ENCODE measurements at places on chromosomes 6 and 20.

GRCh38 chr6:18488526-18489270 lies 101.5 kb downstream of the RNF144B start:
- DNase-seq = no peak

DNA sequence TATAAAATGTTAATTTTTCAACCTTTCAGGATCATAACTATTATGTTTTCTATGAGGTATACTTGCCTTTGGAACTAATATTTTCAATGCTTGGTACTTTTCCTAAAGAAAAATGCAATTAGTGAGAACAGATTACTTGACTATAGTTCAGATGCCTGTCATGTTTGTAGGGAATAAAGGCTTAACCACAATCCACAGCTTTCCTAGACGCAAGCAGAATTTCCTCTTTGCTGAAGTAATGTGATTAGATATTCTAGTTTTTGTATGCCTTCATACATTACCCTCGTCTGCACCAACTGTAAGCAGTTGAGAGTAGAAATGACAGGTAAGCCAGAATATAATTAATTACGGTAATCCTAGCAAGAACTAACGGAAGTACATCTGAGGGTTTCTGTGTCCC lies 581.4 kb upstream of the MMS22L start:
- DNase-seq = no peak

DNA sequence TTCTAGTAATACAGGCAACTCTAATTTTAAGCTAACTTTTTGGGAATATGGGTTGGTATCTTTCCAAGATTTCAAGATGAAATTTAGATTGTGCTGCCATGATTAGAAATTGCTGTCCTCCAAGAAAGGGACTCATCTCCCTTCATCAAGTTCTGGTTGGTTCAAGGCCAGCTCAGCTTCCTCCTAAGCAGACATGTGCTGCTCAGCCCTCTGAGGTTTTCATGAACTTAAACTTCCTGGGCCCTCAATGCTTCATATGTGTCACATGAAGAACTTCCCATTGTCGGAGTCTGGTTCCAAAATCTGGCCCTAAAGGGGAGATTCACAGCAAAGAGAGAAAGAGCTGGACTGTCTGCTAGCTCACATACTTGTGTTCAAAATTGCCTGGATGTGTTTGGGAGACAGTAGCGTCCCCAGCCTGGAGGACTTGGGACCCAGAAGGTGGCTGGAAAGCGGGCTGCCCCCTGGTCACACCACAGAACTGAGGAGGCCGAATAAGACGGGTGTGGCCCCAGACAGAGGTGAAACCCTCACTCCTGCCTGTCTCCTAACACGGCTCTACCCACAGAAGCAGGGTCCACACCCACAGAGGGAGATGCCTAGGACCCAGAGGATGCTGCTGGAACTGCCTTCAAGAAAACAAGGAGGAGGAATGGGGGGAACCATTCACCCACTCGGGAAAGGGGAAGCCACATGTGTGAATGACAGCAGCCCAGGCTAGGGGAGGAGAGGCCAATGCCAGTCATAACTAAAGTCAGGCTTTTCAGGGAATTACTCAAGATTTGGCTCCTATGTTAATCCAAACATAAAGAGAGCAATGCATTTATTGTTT lies 54.3 kb upstream of the GPR31 start:
- no peak for DNase-seq

- peak; percentile 54 for DNase-seq
Measured at GRCh38 chr6:11366934-11367637, 134.6 kb upstream of the NEDD9 start.

- no peak for DNase-seq
Measured at GRCh38 chr20:33621717-33622400, 40.3 kb upstream of the C20orf144 start.

DNA sequence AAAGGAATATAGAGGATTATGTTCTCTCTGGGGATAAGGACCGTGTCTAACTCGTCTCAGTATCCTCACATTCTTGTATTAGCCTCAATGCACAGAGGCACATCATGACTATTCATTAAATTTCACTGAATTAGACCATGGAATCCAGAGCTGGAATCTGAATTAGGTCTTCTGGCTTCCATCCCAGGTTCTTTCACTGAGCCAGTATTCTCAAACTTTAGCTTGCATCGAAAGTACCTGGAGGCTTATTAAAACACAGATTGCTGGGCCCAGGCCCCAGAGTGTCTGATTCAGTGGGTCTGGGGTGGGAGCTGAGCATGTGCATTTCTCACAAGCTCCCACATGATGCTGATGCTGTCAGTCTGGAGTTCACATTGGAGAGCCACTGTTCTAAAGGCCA lies 142.0 kb downstream of the UST start:
- no peak for DNase-seq

DNA sequence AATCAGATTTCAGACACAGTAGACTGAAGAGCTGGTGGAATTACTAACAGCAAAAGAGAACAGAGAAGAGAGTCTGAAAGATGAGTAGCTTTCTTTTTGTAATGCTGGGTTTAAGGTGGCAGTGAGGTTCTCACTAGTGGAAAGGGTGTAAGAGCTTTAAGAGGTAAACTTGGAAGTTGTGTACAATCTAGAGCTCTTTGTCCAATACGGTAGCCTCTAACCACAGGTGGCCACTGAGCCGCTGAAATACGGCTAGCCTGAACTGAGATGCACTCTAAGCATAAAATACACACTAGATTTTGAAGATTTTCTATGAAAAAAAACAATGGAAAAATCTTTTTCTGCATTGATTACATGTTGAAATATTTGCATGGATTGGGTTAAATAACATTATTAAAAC lies 4.0 kb downstream of the ELOVL2 start:
- no peak for DNase-seq

- no peak for DNase-seq
Measured at GRCh38 chr6:170043881-170044790, 246.7 kb downstream of the DLL1 start.

- no peak for DNase-seq
Measured at GRCh38 chr6:54284161-54284860, 23.9 kb upstream of the TINAG start.

- no peak for DNase-seq
Measured at GRCh38 chr20:16926626-16927430, 178.7 kb downstream of the OTOR start.

DNA sequence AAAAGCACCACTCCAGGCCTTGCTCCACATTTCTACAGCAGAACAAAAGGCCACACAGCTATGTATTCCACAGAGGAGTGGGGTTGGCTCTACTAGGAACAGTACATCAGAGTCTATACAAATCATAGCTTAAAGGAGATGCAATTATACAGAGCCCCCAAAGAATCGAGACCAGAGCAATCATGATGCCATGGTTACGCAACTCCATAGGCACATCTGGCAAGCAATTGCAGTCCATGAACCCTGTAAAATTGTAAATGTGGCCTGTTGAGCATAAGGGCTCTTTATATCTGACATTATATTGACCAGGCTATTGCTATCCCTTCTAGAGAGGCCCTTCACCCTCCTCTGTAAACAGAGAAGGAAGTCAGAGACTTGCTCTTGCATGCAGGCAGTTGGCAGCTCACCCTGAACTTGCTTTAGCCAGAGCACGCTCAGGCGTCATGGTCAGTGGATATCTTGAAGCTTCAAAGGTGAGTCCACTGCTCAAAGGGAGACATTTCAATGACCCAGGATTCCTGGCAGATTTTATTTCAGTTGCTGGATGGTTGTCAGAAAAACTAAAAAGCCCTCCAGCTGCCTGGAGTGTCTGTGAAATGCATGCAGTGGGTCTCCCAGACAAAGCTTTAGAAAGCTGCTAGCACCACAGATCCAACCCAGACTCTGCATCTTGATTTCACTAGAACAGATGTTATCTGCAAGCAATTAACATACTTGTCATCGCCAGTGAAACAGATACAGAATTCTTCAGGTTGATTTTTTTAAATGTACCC lies 357.2 kb downstream of the CENPW start:
- no peak for DNase-seq

DNA sequence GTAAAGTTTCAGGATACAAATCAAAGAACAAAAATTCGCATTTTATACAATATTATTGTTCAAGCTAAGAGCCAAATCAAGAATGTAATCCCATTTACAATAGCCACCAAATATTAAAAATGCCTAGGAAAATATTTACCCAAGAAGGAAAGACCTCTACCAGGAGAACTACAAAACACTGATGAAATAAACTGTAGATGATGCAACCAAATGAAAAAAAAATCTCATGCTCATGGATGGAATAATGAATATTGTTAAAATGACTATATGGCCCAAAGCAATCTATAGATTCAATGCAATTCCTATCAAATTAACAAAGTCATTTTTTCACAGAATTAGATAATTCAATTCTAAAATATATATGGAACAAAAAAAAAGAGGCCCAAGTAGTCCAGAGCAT lies 708.8 kb upstream of the MAN1A1 start:
- no peak for DNase-seq

DNA sequence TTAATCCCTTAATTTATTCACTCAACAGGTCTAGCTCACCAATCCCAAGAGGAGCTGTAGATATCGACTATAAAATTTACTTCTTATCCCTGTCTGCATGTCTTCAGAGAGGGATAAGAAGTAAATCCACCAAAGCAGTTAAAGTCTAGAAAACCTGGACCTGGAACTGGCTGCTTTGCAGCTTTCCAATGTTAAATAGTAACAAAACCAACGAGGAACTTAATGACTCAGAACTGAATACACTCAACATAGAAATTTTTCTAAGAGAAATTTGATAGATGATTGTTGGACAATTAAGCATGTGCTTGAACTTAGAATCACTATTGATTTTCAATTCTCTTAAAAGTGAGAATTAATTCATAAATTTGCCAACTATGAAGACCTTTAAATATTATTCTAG lies 11.5 kb upstream of the TMEM244 start:
- no peak for DNase-seq

- no peak for DNase-seq
Measured at GRCh38 chr6:31092769-31093505, 19.4 kb downstream of the C6orf15 start.

- DNase-seq = no peak
Measured at GRCh38 chr20:60565551-60565950, 607.3 kb downstream of the CDH26 start.

GRCh38 chr6:111566222-111566734 lies 39.4 kb downstream of the TRAF3IP2 start:
- DNase-seq = no peak

- no peak for DNase-seq
Measured at GRCh38 chr20:7571521-7572055, 368.7 kb downstream of the HAO1 start.

GRCh38 chr6:153172815-153173214 lies 41.7 kb upstream of the RGS17 start:
- DNase-seq = no peak

DNA sequence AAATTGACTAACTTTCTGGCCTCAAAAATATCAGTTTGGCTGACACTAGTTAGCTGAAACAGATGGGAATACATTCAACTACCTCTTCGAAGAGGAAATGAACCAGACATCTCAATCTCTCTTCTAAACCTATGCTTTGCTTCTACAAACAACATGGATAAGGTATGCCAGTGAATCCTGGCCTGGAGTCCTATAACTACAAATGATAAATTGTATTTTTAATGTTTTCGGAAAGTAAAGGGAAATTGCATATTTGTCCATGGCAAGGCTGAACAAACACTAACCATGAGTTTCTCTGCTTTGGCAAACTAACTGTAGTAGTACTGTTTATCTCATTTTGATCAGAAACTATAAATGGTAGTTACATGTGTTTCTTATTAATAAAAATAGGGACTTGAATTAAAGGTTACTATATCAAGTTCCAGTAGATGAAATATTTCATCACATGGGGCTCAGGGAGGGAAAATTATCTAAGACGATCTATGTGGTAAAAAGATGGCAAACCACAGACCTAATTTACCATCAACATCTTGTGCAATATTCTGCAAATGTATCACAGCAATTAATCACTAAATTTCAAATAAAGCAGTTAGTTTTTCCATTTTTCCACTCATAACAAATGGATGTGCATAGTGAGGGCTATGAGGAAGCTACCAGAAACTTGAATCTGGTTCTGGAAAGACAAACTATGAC lies 76.8 kb downstream of the COL12A1 start:
- peak; percentile 23 for DNase-seq

DNA sequence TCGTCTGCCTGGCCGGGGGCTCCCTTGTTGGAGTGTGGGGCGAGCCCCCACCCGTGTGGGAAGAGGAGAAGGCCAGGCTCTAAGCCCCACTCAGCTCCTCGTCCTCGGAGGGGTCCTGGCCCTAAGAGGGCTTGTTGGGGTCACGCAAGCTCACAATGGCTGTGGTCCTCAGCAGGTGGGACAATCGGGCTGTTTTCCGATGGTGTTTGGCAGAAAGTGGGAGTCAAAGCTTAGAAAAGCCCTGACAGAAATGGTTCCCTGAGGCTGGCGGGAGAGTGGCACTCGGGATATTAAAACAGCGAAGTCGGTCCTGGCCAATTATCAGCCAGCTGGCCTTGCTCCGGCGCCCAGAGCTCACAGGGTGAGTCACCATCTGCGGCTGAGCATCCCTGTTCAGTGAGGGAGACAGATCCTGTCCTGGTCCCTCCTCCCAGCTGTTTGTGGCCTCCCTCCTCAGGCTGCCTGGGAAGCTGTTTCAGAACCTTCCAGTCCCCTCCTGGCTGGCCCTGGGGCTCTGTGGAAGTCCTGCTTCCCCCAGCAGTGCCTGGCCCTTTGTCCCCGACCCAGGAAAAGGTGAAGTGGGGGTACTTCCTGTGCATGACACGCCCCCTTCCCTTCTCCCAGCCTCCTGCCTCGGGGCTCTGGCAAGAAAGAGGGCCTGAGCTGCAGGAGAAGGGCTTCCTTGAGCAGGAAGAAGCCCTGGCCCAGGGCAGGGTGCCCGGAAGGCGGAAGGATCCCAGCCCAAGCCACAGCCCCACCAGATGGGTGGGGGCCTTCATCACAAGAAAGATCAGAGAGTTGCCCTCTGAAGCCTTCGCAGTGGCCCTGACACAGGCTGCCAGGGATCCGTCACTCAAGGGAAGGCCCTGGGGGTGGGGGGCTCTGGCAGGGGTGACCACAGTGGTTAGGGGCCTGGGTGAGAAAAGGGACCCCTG lies 53.6 kb upstream of the BHLHE23 start:
- DNase-seq = peak; percentile 85

- DNase-seq = no peak
Measured at GRCh38 chr6:157076451-157076822, 246.9 kb downstream of the TMEM242 start.

DNA sequence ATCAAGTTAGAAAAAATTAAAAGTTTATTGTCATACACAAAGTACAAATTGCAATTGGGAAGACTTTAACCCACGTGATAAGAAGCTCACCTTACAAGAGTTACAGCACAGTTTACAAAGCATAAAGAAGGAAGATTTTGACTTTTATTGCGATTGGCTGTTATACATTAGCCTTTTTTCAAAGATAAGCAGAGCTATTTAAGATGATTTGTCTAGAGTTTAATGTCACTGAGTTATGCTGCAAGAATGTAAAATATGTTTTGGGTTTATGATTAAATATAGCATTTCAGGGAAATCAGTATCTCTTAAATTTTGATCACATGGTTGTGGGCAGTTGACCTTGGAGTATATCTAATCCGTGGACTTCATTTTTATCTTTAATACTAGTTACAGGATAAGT lies 664.2 kb upstream of the PTCHD4 start:
- DNase-seq = peak; percentile 13

DNA sequence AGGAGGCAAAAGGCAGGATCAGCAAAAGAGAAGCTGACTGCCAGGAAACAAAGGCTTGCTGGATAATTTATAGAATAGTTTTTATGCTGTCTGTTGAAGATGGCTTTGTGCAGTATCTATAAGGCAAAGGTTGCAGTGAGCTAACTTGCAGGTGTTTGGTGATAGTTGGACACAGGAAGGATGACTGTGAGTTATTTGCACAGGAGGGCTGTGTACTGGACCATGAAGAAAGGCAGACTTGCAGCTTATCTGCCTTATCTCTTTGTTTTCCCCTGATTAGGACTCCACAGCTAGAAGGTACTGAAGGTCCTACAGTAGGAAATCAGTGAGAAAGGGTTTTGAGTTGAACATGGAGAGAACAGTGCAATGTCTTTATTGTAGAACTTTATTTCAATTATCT lies 2.1 kb downstream of the BTN1A1 start:
- DNase-seq = no peak
